Stimulated activated CD8-positive, alpha-beta memory T cell treated with anti-CD3 and anti-CD28 coated beads, Interleukin-15, amount 100 ng/mL, for 1 hour (primary cell): ENCODE measurements at places on chromosomes 7 and 10.

DNA sequence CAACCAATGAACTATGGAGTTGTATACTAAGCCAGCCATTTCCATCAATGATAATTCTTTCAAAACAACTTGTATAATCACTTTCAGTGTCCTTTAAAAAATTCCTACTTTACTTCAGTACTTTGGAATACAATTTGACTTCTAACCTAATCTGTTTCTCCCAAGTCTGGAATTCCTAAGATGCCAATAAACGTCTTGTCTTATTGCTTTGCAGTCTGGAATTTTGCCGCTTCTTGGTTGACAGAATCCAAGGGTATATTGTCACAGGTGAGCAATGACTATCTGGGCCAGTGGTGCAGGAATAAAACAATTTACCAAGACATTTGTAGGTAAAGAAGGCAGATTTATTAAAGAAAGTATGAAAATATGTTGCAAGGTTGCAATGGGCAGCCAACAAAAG is 21.8 kb downstream of the RP9 start:
- no peak for DNase-seq

DNA sequence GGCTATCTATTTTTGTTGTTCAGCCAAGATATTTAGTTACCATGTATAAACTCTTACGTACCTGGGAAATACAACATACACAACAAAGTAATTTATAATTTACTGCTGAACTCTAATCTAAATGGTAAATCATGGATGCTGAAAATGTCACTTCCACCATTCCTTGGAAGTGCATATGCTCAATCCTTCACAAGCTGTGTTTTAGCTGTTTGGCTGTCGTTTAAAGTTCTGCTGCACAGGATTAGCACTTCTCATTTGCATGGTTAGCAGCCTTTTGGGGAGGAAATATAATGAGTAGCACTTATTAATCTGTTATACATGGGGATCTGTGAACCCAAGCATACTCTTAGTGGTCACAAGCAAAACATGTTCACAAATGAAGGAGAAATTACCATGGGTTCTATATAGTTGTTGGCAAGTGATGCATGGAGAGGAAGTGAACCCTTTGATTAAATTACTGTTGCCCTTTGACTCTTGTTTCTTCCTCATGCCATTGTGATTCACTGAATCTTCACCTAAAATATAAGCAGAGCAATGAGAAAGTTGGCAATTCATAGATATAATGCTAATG is 18.5 kb downstream of the PIK3CG start:
- no peak for DNase-seq

DNA sequence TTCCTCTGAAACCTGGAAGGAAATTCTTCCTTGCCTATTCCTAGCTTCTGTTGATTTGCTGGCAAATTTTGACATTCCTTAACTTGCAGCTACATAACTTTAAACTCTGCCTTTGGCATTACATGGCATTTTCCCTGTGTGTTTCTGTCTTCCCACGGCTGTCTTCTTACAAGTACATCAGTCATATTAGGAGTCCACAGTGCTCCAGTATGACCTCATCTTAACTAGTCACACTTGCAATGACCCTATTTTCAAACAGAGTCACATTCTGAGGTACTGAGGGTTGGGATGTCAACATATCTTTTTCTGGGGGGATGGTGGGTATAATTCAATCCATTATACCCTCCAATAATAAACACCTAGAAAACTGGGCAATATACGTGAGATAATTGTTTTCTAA is 37.4 kb upstream of the EPHB6 start:
- no peak for DNase-seq

- no peak for DNase-seq
Measured at GRCh38 chr10:78411716-78412115, 378.1 kb downstream of the RPS24 start.

DNA sequence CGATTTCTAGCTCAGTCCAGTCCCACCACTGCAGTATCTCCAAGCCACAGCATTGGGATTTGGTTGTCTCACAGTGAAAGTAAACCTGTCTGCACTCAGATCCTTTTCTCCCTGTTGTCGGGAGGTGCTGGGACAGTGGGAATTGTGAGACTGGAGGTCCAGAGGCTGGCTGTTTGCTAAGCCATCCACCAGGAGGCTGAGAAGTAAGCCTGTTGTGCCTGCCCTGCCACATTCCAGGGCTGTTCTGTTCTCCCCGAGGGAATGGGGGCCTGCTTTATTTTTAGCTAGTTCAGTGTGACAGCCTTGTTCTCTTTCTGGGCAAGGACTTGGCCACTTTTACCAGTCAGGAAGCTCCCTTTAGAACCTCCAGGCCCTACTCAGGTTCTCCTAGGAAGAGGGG is 54.9 kb downstream of the HK1 start:
- no peak for DNase-seq

- DNase-seq, result no peak
Measured at GRCh38 chr7:157466867-157467261, 130.1 kb downstream of the DNAJB6 start.

GRCh38 chr7:115216652-115217051 is 294.8 kb downstream of the MDFIC start:
- DNase-seq, result no peak

DNA sequence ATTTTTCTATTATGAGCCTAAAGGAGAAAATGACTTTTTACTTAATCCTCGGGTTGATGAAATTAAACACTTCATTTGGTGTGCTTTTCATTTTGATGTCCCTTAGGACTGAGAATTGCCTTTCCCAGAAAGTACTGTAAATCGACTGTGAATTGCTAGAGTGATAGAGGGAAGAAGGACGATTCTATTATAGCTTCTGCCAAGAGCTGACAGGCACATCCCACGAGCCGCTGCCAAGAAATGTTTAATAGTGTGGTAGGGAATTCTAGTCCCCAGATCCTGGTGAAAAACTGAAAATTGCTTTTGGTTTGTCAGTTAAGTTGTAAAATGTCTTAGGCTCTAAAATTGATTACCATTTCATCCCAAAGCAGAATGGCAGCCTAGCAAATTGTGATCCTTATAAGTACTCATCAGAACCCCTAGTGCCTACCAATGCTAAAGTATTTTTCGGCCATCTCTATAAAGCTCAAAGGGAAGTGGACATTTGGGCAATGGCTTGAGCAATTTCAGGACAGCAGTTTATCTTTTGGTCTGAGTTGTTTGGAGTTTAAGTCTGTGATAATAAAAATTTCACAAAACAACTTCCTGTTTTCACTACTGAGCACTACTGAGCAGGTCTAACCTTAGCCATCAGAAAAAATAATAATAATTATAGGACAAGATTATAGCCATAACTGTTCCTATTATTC is 44.6 kb upstream of the HYCC1 start:
- DNase-seq, result no peak

- DNase-seq, result no peak
Measured at GRCh38 chr7:13466874-13467547, 522.5 kb downstream of the ETV1 start.

DNA sequence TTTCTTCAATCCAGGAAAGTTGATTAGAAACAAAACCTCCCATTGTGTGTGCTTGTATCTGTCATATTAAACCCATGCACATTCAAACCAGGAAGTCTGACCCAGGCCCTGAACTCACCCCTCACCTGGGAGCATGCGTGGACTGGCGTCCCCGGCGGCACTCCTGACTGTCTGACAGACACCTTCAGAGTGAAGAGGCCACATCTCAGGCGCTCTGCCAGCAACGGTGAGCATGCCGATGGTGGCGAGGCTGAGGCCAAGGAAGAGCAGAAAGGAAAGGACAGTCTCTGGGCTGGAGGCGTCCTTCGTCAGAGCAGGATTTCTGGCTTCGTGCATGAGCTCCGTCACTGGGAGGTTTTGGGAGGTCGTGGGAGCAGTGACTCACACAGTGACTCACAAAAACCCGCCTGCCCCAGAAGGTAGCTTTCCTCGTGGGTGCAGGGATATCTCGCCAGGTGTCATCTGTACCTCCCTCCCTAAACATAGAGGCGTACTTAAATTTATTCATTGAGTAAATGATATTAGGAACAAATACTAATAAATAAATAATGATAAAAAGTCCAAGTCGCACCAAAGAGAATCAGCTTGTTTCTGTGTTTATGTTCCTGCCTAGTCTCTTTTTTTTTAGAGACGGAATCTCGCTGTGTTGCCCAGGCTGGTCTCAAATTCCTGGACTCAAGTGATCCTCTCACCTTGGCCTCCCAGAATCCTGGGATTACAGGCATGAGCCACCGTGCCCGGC is 13.5 kb downstream of the IQCE start:
- DNase-seq, result no peak

DNA sequence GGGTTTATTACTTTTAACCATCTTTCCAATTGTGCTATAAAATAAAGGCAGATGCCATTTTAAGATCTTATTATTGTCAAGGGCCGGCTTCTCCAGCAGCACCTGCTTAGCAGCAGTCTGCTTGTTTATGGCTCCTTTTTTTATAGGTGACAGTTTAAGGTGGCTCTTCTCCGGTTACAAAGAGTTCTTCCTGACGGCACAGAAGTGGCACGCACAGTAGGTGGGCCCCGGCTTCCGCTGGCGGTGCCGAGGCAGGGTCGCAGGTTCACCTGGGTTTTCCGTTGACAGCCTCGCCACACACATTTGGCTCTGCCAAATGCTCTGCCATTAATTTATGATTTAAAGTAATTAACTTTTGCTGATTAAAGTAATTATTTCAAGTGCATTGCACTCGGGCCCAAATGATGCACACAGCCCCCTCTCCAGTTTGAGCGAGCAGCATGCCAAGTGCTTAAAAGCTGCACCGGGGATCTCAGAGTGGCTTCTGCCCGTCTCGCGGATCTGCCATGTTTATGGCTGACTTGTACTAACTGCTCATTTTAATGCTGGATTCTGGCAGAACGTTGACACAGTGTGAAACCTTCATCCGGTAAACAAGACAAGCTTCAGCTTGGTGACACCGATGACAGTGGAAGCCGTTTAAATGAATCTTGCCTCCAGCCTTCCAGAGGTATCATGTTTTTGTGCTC is 355.1 kb upstream of the MKI67 start:
- DNase-seq, result no peak

DNA sequence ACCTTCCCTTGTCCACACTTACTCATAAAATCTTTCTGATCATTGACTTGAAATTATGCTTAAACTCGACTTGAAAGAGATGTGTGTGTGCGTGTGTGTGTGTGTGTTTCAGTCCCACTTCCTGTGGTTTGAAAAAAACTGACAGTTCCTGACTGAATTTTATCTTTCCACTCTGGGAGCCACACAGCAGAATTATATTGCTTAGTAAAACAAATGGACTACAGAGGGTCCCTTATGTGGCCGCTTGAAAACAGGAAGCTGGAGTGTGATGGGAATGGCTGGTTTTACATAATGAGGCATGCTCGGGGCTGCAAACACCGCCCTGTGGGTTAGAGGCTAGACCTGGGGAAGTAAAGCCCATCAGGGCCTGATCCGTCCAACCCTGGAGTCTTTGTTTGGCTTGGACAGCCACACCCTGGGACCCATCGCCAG is 54.8 kb downstream of the LYZL1 start:
- no peak for DNase-seq

DNA sequence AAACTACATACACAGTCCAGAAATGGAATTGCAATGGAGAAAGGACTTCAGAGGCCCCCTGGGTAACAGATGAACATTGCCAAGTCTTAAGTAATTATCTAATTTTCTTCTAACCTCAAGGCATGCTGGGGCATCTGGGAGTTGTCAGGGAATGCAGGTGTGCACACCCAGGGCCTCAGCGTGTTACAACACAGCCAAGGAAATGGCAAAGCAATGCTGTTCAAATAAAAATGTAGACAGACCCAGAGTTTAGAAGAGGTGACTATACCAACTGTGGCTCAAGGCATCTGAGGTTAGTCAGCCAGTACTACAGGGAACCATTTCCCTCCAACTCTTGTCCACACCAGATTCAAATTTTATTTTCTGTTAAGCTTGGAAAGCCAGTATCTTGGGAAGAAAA is 73.6 kb downstream of the CCDC3 start:
- DNase-seq, result no peak

DNA sequence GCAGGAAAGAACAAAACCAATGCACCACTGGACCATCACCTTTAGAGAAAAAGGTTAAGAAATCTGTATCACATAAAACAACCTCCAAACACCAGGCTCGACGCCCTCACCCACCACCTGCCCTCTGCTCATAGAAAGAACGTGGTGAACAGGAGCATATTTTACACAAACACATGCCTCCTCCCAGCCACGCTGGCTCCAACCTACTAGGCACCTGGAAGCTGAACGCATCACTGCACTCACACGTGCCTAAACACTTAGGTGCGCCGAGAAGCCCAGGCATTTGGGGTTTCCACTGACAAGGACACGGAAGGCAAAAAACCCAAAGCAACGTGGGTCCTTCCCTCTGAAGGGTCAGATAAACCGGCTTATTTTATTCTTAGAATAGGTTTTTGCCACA is 56.0 kb downstream of the PTPRN2 start:
- no peak for DNase-seq

DNA sequence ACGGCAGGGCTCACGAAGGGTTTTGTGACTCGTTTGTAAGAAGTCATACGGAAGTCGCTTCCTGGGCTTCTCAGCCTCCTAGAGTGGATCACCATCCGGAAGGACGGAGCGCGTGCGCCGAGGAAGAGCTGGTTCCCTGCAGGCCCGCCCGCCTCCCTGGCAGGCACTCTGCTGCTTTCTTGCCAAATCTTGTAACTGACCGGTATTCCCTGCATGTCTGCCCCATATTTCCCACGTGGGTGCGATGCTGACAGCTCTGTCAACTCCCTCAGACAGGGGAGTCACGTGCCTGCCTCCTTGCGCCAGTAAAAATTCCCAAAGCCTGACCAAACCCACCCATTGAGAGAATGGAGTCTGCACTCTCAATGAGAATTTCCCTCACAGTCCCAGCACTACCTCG is 12.7 kb downstream of the SHH start:
- no peak for DNase-seq

DNA sequence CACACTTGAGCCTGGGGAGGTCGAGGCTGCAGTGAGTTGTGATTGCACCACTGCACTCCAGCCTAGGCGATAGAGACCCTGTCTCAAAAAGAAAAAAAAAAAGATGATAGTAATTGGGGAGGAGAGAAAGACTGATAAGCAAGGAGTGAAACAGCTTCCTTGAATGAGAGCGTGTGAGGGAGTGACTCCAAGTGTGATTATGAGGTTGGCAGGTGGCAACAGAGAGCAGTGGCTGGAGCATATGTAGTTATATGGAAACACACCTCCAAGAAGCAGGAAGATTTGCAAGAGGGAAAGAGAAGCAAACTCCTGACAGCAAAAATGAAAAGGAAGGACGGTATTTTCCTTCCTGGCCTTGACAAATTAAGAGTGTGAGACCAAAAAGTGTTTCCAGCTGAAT is 50.4 kb downstream of the VKORC1L1 start:
- no peak for DNase-seq

DNA sequence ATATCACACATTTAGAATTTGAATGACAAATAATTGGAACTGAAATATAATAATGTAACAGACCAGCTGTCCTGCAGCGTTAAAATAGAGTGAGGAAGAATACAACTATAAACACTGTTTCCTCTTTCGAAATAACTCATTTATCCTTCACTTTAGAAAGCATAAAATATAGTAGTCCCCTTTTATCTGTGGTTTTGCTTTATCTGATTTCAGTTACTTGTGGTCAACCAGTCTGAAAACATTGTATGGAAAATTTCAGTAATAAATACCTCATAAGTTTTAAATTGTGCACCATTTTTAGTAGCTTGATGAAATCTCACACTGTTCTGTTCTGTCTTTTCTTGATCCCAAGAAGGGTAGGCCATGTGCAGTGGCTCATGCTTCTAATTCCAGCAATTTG is 31.7 kb downstream of the POLR1F start:
- DNase-seq, result no peak
